ENCODE measurements at places on chromosomes 1 and 21.

- no peak for DNase-seq
Measured at GRCh38 chr1:95232646-95233318, 1.2 kb upstream of the RWDD3 start.

- DNase-seq: no peak
Measured at GRCh38 chr1:206842854-206843253, 22.6 kb upstream of the IL20 start.

DNA sequence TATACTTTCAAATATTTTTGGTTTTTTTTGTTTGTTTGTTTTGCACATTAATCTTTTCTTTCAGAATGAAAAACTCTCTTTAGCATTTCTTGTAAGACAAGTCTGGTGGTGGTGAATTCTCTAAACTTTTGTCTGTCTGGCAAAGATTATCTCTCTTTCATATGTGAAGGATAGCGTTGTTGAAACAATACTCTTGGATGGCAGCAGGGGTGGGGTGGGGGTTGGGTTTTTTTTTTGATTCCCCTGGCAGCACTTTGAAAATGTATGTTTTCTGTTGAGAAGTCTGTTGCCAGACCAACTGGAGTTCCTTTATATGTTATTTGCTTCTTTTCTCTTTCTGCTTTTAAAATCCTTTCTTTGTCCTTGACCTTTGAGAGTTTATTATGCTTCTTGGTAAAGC, 160.2 kb downstream of the VAV3 start:
- no peak for DNase-seq

- no peak for DNase-seq
Measured at GRCh38 chr1:241997401-241997998, 1.4 kb downstream of the MAP1LC3C start.

GRCh38 chr1:173267453-173267945, 60.4 kb upstream of the TNFSF4 start:
- no peak for DNase-seq

DNA sequence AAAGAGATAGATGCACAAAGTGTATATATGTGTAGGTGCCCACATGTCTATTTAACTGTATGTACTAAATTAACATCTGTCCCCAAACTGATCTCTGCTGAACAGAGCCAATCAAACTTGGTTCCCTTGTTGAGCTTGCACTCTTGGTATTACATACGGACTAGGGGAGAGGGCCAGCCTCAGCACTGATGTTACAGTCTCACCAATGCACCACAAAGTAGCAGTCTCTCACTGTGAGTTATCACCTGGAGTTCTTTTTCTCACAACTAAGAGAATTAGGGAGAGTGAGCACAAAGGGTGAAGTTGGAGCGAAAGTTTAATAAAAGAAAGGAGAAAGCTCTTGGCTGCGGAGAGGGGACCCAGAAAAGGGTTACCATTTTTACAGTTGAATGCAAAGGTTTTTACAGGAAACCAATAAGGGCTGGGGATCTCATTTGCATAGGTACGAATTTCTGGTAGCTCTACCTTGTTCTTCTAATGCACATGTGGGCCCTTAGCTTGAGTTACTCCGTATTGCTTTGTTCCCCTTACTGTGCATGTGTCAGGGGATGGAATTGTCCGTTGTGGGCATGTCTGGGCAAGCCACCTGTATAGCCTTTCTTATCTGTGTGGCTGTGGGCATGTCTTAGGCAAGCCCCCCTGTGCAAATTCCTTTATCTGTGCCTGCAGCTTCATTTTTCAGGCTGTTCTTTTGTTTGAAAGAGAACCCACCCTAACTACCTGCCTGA, 13.3 kb upstream of the CHI3L2 start:
- no peak for DNase-seq

DNA sequence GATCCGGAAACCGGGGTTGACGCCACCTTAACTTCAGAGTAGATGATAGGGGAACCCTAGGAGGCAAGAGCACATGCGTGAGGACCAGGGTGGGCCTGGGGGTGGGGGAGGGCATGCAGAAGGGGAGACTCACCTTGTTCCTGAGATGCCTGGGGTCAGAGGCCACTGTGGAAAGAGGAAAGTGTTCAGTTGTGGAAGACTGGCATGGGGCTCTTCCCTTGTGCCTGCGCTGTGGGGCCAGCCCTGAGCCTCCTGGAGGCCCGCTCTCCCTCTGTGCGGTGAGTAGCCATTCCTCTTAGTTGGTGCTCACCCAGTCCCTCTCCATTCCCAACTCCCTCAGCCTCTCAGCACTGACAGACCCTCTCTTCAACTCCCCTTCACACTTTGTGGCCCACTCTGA, 36.6 kb downstream of the FCRL5 start:
- no peak for DNase-seq

All from CD14-positive monocyte (primary cell).